Esophagus muscularis mucosa (tissue), 4 donors: ENCODE measurements at places on chromosomes 6 and 20. TPM values are rescaled to one million over a fixed set of nuclear protein-coding genes. Genes with fewer than 3 reads are reported as not detected.

The MCM8 gene
- total RNA-seq = 4.2 TPM

The DZANK1 gene
- total RNA-seq = 2.1 TPM

The MYT1 gene
- not detected for total RNA-seq

GRCh38 chr6:128580224-128581110 is 60.1 kb upstream of the PTPRK start:
- DNase-seq = no peak

DNA sequence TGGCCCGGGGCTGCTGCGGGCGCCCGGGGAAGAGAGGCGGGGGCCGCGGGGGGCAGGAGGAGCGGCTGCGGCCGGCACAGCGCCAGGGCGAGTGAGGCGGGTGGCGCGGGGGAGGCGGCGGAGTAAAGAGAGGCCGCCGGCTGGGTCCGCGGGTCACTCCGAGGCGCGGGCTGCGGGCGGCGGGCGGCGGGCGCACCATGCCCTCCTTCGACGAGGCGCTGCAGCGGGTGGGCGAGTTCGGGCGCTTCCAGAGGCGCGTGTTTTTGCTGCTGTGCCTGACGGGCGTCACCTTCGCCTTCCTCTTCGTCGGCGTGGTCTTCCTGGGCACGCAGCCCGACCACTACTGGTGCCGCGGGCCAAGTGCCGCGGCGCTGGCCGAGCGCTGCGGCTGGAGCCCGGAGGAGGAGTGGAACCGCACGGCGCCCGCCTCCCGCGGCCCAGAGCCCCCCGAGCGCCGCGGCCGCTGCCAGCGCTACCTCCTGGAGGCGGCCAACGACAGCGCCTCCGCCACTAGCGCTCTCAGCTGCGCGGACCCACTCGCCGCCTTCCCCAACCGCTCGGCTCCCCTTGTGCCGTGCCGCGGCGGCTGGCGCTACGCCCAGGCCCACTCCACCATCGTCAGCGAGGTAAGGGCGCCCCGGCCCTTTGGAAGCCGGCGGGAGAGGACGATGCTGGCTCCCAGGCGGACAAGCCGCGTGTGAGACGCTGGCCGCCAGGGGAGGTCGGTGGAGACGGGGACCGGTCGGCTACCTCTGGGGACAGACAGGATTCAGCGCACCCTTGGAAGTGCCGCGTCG is at the start of gene SLC22A3:
SLC22A3 (plus strand) TSS at position 156 of the 797 bp plus-strand sequence; CDS start at position 198, 42 bp downstream.
- DNase-seq = no peak

DNA sequence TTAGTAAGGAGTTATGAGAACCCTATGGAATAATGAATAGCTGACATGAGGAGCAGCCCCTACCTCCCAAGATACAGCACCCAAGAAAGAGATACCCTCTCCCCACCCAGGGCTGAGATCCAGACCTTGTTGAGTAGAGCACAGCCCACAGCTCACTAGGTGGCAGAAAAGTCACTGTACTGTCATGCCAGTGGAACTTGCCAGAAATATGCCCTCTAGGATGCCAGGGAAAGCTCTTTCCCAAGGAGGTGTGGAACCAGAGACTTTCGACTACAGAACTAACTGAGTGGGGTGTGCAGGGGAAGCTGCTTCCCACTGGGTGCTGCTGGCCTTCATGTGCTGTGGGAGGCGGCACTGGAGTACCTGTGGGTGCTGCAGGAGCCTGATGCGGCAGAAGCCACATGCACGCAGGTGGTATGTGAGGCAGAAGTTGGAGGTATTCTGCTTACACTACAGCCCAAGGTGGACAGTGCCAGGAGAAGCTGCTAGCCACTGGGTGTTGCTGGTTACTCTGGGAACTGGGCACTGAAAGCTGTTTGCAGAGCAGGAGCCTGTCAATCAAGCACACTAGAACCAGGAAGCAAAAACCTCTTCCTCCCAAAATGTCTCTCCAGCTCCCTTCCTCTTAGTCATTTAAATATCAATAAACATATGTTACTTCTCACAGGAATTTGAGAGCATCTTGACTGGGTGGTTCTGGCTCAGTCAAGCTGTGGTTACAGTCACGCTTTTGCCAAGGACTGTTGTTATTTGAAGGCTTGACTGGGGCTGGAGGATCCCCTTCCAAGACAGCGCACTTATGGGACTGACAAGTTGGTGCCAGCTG is 17.8 kb downstream of the ARMC12 start:
- DNase-seq = no peak

DNA sequence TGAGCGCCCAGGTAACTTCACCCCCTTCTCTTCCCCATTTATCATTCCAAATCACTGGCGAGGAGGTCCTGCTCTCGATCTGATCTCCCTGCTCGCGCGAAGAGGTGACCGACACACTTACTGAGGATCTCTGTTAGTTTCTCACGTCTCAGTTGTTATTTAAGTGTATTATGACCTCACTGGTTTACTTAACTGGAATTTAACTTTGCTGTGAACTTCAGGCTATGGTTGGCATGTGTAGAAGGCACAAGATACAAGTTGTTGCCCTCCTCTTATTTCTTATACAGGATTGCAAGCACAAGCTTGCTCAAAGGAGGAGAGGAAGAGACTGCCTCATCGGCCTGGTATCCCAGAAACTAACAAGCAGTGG is 1.2 kb downstream of the RNF217 start:
- DNase-seq = no peak

- no peak for DNase-seq
Observed at GRCh38 chr6:16706911-16707783, 54.1 kb downstream of the ATXN1 start.

DNA sequence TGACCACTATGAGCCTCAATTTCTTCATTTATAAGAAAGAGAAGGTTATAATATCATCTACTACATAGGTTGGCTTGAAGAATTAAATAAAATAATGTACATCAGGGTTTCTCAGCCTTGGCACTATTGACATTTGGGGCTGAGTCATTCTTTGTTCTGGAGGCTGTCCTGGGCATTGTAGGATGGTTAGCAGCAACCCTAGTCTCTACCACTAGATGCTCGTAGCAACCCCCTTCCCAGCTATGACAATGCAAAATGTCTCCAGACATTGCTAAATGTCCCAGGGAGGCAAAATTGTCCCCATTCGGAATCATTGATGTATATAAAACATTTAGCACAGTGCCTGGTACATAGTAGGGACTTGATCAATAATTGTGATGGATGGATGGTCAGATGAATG is 152.1 kb downstream of the KHDC1L start:
- no peak for DNase-seq

GRCh38 chr6:42100029-42100901 is 42.2 kb downstream of the C6orf132 start:
- DNase-seq = no peak

DNA sequence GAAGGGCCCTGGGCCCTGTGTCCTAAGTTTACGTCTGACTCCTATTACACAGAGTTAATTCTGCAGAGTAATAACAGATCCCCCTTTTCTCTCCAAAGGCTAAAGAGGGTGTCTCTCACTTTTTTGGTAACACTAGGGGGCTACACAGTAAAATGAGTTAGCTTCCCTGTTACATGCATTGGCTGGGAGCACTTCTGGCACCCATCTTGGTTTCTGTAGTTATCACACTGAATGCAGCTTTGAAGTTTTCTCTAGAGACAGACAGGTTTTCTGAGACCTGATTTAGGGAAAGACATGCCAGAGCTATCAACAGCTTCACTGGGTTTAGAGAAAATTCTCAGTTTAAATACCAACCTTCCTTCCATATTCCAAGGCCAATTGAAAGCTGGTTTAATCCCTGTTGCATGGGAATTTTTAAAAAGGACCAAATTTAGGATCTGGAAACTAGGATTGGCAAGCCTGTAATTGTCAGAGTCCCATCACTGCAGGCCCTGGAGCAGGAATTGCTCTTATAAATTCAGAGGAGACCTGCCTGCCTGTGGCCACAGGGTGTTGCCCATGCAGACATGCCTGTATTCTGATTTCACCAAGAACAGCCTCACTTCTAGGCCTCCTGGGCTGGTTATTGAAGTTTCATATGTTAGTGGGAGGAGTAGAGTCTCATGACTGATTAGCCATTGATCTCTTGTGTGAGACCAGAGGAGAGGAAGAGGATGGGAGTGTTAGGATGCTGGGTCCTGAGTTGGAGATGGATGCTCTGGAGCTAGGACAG is 29.4 kb downstream of the RNF8 start:
- DNase-seq = no peak

DNA sequence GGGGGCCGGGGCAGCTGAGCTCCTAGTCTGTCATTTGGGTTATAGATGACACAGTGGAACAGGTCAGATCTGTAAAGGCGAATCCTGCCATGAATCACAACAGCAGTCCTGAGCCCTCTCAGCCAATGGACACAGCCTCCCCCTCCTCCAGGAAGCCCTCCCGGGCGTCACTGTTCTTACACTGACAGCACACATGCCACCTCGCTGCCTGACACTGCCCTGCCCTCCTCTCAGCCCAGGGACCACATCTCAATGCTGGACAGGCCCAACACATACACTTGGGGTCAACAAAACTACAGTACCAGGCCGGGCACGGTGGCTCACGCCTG is 26.8 kb downstream of the ZBTB46 start:
- DNase-seq = no peak

DNA sequence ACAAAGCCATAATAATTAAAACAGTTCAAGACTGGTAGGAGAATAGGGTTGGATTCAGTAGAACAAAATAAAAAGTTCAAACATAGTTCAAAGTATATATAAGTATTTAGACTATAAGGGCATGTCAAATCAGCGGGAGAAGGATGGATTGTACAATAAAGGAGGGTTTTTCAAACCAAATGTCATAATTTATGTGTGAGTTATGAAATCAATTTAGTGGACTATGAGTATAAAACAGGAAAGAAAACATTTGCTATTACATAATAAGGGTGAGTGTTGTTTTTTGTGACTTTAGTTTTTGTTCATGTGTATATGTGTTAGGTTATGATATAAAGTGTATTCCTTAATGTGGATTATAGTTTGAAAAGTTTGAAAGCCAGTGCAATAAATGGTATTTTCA is 10.6 kb downstream of the ORC3 start:
- no peak for DNase-seq

GRCh38 chr20:24425523-24426135 is 43.8 kb upstream of the SYNDIG1 start:
- no peak for DNase-seq

GRCh38 chr6:139568151-139568955 is 193.9 kb upstream of the CITED2 start:
- DNase-seq = no peak

DNA sequence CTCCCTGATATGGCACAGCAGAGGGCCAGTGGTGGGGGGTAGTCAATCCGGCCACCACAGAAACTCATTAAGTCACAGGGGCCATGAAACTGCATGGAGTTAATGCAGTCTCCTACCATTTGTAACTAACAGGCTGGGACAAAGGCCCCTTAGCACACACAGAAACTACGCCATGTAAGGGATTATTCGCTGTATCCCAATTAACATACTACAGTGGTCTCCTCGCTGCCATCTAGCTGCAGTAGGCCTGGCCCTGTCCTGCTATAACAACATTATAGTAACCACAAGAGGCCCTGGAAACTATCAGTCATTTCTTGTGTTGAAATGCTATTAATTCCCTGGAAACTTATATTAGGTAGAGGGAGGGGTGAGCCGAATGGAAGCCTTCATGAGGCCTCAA is 72.3 kb upstream of the CCN2 start:
- no peak for DNase-seq

- DNase-seq = no peak
Observed at GRCh38 chr6:43299338-43300293, 1.6 kb downstream of the SLC22A7 start.
